ENCODE measurements at places on chromosomes 1 and 21. TPM values are rescaled to one million over a fixed set of nuclear protein-coding genes. Genes with fewer than 3 reads are reported as not detected.

DNA sequence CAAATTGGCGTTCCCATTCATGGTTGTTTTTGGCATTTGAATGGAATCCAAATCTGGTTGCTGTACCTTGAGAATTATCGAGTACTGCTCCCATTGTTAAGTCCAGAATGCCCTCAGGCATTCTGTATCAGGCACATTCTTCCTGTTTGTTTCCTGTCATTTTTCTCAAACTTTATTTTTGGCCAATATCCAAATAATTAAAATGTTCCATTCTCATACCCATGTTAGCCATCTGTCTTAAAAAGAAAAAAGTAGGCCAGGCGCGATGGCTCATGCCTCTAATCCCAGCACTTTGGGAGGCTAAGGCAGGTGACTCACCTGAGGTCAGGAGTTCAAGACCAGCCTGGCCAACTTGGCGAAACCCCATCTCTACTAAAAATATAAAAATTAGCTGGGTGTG lies 29.3 kb upstream of the SHISA4 start:
- no peak overlapping the region for H3K4me3 ChIP-seq
- H3K4me1 ChIP-seq: peaks cover 5% of the 10 kb centered on the region
- H3K27me3 ChIP-seq: no peaks in the 10 kb centered on the region
- H3K27ac ChIP-seq: no peak overlapping the region

MAP3K21 gene
- total RNA-seq: not detected

GRCh38 chr1:29195881-29196291 lies 14.2 kb upstream of the SRSF4 start:
- no peak for DNase-seq
- H3K27ac ChIP-seq: no peak overlapping the region
- H3K4me3 ChIP-seq: no peak overlapping the region
- peaks cover 15% of the 10 kb centered on the region for H3K4me1 ChIP-seq
- H3K36me3 ChIP-seq: peaks cover 13% of the 10 kb centered on the region

IFI16 gene
- total RNA-seq: not detected

DNA sequence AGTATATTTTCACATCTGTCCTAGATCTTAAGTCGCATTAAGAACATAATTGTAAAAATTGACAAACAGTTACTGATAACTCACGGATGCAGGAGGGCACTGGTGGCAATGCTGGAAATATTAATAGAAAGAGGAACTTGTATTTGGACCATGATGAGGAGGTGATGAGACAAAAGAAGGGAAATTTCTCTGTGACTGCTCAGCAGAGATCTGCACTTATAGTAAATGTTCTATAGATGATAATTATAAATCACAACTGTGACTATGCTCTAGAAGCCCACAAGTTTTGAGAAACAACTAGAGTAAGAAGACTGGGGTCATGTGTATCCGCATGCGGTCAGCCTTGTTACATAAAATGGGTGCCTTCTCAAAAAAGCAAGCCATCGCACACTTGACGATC lies 8.7 kb upstream of the DUSP12 start:
- no peak overlapping the region for H3K4me3 ChIP-seq
- no peak for DNase-seq
- H3K36me3 ChIP-seq: no peaks in the 10 kb centered on the region
- no peak overlapping the region for H3K27ac ChIP-seq
- no peaks in the 10 kb centered on the region for H3K27me3 ChIP-seq

DNA sequence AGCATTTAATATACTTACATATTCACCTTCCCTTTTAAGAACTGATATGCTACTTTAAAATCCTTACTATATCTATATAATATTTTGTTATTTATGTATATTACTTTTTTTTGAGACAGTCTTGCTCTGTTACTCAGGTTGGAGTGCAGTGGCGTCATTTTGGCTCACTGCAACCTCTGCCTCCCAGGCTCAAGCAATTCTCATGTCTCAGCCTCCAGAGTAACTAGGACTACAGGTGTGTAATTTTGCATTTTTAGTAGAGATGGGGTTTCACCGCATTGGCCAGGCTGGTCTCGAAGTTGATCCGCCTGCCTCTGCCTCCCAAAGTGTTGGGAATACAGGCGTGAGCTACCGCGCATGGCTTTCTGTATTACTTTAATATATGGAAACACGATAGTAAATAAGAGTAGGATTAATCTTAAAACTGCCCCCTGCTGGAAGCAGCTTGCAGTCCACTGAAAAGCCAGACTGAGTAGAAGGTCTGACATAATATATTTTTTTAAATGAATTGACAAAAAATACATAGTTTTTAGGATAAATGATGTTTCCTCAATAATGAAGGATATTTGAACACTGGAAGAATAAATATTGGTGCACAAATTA lies 24.4 kb downstream of the RCAN3 start:
- no peaks in the 10 kb centered on the region for H3K27me3 ChIP-seq
- H3K4me3 ChIP-seq: no peak overlapping the region
- no peak overlapping the region for H3K27ac ChIP-seq
- DNase-seq: no peak
- peaks cover 38% of the 10 kb centered on the region for H3K4me1 ChIP-seq

GRCh38 chr1:189908113-189908512 lies 569.6 kb downstream of the BRINP3 start:
- H3K27ac ChIP-seq: no peak overlapping the region
- no peaks in the 10 kb centered on the region for H3K36me3 ChIP-seq
- no peaks in the 10 kb centered on the region for H3K27me3 ChIP-seq
- DNase-seq: no peak
- no peaks in the 10 kb centered on the region for H3K4me1 ChIP-seq

Measured in HepG2 (cell line).